ENCODE measurements at places on chromosomes 3 and 15.

- DNase-seq = no peak
Observed at GRCh38 chr3:188949996-188950395, 221.8 kb upstream of the TPRG1 start.

DNA sequence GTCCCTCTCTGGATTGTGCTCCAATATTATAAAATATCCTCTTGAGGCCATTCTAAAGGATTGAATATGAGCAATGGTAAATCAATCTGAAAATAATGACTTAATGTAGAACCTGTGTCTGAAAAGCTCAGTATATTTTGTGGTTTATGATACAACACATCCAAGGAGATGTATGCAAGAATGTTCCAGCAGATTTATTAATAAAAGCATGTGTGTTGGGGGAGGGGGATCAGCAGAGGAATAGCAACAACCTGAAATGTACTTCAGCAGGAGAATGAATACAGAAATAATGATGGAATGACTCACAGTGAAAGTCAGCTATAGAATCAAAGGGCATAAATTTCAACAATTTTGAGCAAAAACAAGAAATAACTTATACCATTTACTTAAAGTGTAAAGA, 56.7 kb upstream of the NUDT16 start:
- DNase-seq = no peak

DNA sequence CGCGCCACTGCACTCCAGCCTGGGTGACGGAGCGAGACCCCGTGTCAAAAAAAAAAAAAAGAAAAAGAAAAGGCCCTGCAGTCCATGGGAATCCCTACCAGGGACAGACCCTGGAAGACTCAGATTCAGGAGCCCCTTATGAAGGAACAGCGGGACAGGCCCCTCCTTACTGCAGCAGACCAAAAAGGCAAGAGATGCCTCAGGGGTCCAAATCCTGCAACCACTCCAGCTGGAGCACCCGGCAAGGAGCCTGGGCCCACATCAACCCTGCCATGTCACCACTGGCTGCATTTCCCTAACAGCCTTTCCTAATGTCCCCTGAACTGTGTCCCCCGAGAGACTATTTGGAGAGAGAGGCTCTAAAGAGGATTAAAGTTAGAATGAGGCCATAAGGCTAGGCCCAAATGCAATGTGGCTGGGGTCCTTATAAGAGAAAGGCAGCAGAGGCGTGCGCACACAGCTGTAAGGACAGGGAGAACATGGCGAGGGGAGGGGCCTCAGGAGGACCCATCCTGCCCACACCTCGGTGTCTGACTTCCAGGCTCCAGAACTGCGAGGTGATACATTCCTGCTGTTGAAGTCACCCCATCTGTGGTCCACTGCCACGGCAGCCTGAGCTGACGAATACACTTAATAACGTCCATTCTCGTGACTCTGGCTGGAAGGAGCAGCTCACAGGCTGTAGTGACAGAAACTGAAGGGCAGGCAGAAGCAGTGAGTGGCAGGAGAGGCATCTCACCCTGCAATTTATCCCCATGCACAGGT, 78.1 kb downstream of the ATP10A start:
- no peak for DNase-seq

- no peak for DNase-seq
Observed at GRCh38 chr3:17709236-17709810, 33.1 kb downstream of the TBC1D5 start.

DNA sequence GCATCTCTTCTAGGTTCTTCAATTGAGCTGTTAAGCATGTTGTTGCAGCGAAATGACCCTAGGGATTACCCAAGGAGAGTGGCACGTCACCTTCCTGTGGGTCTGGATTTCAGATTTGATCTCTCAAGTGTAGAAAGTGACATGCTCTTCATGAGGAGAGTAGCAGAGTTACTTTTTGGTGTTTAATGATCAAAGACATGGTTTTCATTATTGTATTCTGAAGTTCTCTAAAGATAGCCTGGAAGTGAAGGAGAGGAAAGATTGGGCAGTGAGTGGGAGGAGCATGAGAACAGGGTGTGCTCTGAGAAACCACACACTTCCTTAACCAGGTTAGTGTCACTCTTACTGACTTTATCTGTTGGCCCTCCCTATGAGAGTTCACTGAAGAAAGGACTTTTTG, 153.6 kb downstream of the AKAP13 start:
- DNase-seq = no peak

- no peak for DNase-seq
Observed at GRCh38 chr3:102180280-102180931, 254.4 kb upstream of the ZPLD1 start.

DNA sequence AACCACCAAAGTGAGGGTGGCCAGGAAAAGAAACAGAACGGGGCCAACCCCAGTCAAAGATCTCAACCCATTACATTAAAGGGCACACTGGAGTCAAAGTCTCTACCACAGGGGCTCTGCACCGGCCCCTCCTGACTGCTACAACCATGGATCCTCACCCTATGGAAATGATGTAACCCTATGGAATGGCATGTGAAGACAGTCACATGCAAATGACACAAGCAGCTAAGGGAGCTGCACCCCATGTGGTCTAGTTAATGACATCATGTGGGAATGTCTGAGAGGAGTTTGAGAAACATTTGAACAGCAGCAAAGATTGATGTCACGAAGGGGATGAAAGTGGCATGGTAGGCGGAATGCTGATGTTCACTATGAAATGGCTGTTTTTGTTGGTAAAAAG, 298.2 kb upstream of the SLCO3A1 start:
- no peak for DNase-seq

DNA sequence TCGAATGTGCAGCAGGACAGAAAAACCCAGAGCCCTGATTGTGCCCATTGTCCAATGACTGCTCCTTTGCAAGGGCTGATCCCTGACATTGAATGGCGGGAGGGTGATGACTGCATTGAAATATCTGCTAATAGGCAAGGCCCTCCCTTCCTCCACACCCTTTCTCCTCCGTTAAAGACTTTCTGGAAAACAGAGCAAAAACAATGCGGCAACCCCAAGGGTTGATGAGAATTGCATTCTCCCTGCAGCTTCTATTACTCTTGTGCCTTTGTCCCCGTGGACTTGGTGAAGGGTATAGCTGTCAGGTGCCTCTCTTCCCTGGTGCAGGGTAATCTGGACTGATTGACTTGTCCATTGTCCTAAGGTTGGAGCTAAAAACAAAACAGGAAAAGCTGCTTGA, 71.8 kb downstream of the THSD4 start:
- DNase-seq = no peak

DNA sequence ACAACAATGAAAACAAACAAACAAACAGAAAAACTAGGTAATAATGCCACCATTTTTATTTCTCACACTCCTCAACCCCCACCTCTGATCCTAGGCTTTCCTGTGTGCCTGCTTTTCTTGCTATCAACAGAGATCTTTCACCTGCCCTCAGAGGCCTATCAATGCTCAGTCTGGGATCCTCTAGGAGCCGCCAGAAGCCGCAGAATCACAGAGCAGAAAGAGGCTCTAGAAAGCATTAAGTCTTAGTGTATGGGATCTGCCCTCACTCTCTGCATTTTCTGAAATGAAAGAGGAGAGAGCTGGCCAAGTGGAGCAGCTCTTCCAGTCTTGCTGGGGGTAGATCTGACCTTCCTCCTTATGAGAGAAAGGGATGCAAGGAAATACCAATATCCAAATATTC, 306.8 kb downstream of the TUSC7 start:
- no peak for DNase-seq

DNA sequence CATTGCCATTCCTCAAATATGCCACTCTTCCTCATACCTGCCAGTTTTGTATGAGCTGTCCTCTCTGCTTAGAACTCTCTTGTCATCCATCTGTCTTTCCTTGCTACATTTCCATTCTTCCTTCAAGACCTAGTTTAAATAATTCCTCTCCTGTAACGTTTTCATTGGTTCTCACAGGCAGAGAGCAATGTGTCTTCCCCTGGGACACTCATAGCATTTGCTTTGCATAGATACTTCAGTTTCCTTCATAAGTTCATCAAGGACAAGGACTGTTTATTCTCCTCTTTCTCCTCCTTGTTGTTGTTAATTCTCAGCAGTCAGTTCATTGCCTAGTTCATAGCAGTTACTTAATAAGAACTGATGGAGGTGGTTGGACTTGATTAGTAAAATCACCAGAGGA, 10.5 kb downstream of the NR2C2 start:
- DNase-seq = no peak

GRCh38 chr3:30586806-30587486, 19.5 kb upstream of the TGFBR2 start:
- DNase-seq = no peak

GRCh38 chr15:90953947-90954711, 555 bp upstream of the RCCD1 start:
- no peak for DNase-seq

DNA sequence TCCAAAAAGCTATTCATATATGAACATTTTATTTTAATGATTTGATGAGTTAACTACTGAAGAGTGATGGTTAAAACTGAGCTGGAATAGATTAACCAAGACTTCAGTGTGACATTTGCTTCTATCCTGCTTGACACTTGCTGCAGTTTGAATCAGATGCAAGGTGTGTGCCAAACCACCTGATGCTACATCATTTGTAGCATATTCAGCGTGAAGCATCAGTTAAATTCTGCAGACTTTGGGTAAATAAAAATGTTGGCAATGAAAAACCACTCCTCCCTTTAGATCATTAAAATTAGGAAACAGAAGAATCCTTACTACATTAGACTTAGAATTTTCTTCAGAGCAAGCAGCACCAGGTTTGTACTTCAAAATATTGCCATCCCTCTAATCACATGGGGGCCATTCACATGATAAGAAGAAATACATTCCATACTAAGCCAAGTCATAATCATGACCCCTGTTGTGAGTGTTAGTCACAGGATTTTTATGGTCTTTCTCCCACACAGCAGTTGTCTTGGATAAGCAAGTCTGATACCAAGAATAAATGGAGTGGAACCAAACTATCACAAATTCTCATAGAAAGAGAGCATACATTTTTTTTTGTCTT, 160.7 kb upstream of the TNIK start:
- no peak for DNase-seq

DNA sequence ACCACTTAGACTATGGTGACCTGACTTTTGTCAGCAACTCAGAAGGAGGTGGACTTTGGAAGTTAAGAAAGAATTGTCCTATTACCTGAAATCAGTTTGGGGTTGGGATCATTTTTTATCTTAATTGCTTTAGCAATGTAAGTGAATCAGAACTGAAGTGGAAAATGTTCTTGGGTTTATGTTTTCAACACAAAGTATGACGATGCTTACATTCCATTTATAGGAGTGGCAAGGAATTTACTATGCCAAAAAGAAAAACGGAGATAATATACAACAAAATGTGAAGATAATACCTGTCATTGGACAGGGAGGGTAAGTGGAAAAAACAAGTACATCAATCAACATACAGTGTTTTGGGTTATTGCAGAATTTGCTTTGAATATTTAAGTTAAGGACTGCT, 116.1 kb downstream of the PDE8A start:
- no peak for DNase-seq

- no peak for DNase-seq
Observed at GRCh38 chr3:103624271-103624670, 1189.5 kb downstream of the ZPLD1 start.

DNA sequence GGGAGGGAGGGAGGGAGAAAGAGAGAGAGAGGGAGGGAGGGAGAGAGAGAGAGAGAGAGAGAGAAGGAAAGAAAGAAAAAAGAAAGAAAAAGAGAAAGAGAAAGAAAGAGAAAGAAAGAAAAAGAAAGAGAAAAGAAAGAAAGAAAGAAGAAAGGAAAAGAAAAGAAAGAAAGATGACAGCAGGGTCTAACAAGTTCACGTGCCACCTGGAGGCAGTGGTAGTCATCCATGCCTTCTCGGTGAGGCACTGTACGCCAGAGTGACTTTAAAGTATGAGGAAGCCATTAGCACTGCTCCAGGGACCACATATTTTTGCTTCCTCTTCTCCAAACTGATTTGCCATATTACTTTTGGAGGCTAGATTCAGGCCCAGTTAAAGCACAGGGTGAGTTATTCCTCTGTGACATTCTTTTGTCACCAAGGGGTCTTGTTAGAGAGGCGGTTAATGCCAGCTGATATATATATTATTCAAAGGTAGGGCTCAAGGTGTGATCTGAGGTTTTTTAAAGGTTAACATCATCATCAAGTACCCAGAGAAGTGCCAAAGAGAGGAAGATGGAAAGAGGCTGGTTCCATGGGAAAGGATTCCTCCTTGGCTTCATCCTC, at the start of gene HTR3D:
Gene HTR3D, plus strand, starts transcription at position 556 of the 606 bp plus-strand sequence. Its CDS starts 0 bp downstream, at position 556.
- no peak for DNase-seq

GRCh38 chr3:66593978-66594377, 93.2 kb upstream of the LRIG1 start:
- no peak for DNase-seq

- no peak for DNase-seq
Observed at GRCh38 chr15:92040350-92040749, 186.8 kb downstream of the SLCO3A1 start.

DNA sequence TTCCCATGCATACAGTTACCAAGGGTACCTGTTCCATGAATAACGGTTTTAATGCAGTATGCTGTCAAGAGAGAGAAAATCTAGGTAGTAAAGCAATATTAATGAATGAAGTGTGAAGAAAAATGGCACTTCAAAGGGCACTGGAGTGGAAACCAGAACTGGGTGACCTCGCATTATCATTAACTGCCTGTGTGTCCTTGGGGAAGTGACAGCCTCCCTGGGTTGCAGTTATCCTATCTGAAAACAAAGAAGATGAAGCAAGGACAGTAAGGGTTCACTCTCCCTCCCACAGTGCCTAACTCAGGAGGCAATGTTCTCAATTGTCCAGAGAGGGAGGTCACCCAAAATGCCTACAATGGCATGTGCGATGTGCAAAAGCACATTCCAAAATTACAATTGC, 15.1 kb downstream of the MTHFS start:
- no peak for DNase-seq

DNA sequence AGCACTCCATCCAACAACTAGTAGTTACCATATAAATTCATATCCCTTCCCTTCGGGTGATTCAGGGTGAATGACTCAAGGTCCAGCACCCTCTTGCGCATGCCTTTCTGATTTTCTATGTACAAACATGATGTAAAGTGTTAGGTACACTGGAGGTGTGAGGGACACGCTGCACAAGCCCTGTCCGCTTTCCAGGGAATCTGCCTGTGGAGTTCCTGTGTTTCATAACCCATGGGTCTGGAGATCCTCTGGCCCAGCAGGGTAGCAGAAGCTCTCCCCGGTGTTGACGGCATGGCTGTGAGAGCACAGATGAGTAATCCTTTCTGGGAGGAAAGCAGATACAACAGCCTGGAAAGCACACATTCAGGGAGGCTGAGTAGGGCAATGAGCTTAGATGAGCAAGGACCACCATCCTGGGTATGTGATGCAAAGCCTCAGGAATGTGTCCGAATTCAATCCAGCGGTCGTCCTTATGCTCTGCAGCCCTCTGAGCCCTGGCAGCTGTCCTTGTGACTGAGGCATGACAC, 142.9 kb upstream of the TP63 start:
- DNase-seq = no peak

- DNase-seq = no peak
Observed at GRCh38 chr3:169475576-169475975, 187.9 kb downstream of the MECOM start.

- DNase-seq = no peak
Observed at GRCh38 chr3:176879710-176880109, 317.6 kb downstream of the TBL1XR1 start.

- no peak for DNase-seq
Observed at GRCh38 chr3:171286580-171287249, 173.5 kb downstream of the TNIK start.

GRCh38 chr3:168054447-168054846, 41.3 kb downstream of the GOLIM4 start:
- DNase-seq = no peak

- DNase-seq = no peak
Observed at GRCh38 chr3:107950417-107950816, 140.4 kb downstream of the CD47 start.
